ENCODE measurements at places on chromosomes 1 and 21. TPM values are rescaled to one million over a fixed set of nuclear protein-coding genes. Genes with fewer than 3 reads are reported as not detected.

DNA sequence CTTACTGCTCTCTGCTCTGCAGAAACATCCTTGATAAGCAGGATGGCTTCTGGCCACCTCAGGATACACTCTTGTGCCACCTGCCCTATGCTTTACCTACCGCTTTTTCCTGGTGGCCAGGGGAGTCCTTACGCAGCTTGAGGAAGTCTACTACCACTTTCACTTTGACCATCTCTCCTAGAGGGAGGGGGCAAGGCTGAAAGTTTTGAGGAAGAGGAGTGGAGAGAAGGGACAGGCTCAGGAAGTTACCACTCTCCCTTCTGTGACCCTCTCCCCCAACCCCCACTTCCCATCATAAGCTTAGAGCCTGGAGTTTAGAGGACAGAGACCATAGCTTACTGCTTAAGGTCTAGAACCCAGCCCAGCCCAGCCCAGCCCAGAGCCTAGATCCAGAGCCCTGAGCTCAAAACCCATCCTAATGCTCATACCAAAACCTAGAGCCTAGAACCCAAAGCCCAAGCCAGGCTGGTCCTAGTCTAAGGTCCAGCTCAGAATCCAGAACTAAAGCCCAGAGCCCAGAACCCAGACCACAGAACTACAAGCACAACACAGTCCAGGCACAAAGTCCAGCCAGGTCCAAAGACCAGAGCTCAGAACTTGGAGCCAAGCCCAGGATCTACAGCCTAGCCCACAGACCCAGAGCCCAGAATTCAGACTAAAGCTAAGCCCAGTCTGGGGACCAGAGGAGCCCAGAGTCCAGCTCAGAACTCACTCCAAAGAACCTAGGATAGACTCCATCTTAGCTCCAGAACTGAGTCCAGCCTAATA is 18.0 kb upstream of the MFSD2A start:
- no peak for DNase-seq
- no peak overlapping the region for H3K27ac ChIP-seq
- no peaks in the 10 kb centered on the region for H3K4me1 ChIP-seq
- H3K27me3 ChIP-seq, result peaks cover 3% of the 10 kb centered on the region

GRCh38 chr1:160779626-160780397 is 16.2 kb upstream of the LY9 start:
- no peaks in the 10 kb centered on the region for H3K27me3 ChIP-seq
- no peaks in the 10 kb centered on the region for H3K4me1 ChIP-seq
- DNase-seq, result peak; percentile 34
- no peak overlapping the region for H3K27ac ChIP-seq
- H3K36me3 ChIP-seq, result no peaks in the 10 kb centered on the region

DNA sequence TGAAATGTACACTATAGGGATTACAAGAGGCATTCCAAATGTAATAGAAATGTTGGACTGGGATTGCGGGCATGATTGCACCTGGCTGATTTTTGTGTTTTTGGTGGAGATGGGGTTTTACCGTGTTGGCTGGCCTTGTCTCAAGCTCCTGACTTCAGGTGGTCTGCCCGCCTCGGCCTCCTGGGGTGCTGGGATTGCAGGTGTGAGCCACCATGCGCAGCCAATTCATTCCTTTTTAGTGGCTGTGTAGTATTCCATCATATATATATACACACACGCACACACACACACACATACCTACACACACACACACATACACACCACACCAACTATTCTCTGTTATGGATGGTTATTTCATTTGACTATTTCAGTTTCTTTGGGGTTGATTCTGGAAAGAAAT is 4.7 kb upstream of the ATP6V1G3 start:
- H3K4me3 ChIP-seq, result no peak overlapping the region
- no peak for DNase-seq
- no peaks in the 10 kb centered on the region for H3K36me3 ChIP-seq
- H3K4me1 ChIP-seq, result no peaks in the 10 kb centered on the region
- no peaks in the 10 kb centered on the region for H3K27me3 ChIP-seq
- H3K27ac ChIP-seq, result no peak overlapping the region

Gene WDR64
- not detected for total RNA-seq

Gene FTCD
- not detected for total RNA-seq

Gene FAM151A
- total RNA-seq, result not detected

- H3K27ac ChIP-seq, result no peak overlapping the region
- DNase-seq, result no peak
- peaks cover 2% of the 10 kb centered on the region for H3K36me3 ChIP-seq
- H3K27me3 ChIP-seq, result no peaks in the 10 kb centered on the region
- no peak overlapping the region for H3K4me3 ChIP-seq
Measured at GRCh38 chr21:45209685-45210284, 77.9 kb downstream of the POFUT2 start.

DNA sequence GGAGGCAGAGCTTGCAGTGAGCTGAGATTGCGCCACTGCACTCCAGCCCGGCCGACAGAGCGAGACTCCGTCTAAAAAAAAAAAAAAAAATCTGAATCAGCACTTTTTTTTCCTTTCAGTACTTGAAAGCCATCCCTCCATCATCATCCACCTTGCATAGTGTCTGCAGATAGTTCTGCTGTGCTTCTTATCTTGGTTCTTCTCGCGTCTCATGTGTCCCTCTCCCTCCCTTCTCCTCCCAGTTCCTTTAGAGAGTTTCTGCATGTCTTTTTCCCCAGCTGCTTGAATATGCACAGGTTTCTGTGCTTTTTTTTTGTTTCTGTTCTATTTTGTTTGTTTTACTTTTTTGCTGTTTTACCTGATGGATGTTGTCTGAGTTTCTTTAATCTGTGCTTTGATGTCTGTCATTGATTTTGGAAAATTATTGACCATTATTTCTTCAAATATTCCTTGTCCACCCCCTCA is 3.9 kb upstream of the COL18A1 start:
- 0 out of 2 replicates have a peak, but pooled peaks cover 2% of the 10 kb centered on the region for H3K4me1 ChIP-seq
- no peak overlapping the region for H3K4me3 ChIP-seq
- no peaks in the 10 kb centered on the region for H3K36me3 ChIP-seq
- H3K27ac ChIP-seq, result no peak overlapping the region

- H3K4me3 ChIP-seq, result peak overlapping the region; percentile 98
- H3K36me3 ChIP-seq, result peaks cover 28% of the 10 kb centered on the region
- H3K27ac ChIP-seq, result no peak overlapping the region
- no peak for DNase-seq
- H3K4me1 ChIP-seq, result peaks cover 10% of the 10 kb centered on the region
Measured at GRCh38 chr1:29183287-29183686, 1.6 kb upstream of the SRSF4 start.

All from SJCRH30 (cell line).